ENCODE measurements at places on chromosomes 5 and 9.

GRCh38 chr5:160330212-160330611, 17.8 kb upstream of the CCNJL start:
- DNase-seq: no peak

- DNase-seq: no peak
Observed at GRCh38 chr5:29277642-29278041, 1915.8 kb upstream of the CDH6 start.

DNA sequence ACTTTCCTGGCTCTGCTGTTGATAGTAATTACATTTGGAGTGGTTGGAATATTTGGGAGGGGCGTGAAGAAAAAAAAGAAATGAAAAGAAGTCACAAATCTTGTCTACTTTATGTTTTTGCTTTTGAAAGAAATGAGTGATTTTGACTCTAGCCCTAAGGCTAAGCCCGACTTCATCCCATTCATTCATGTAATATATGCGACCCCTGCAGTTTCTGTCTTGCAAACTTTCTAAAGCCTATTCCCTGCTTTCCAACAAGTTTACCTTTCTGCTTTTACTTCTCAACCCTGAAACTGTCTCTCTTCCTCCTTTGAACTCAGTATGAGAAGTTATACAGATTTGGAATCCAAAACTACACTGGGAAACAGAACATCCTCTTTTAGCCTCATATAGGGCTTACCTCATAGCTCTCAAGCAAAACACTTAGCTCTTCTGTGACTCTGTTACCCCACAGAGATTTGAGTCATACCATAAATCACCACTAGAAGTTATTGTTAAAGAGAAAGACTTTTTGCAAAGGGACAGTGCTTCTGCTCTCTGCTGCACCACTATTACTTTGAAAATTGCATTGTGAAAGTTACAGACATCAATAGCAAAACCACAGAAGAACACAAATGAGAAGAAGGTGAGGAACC, 1.6 kb downstream of the CFAP95 start:
- DNase-seq: no peak

GRCh38 chr9:78813602-78814180, 516.8 kb downstream of the PSAT1 start:
- DNase-seq: no peak

- no peak for DNase-seq
Observed at GRCh38 chr9:2758162-2758897, 41.0 kb downstream of the KCNV2 start.

DNA sequence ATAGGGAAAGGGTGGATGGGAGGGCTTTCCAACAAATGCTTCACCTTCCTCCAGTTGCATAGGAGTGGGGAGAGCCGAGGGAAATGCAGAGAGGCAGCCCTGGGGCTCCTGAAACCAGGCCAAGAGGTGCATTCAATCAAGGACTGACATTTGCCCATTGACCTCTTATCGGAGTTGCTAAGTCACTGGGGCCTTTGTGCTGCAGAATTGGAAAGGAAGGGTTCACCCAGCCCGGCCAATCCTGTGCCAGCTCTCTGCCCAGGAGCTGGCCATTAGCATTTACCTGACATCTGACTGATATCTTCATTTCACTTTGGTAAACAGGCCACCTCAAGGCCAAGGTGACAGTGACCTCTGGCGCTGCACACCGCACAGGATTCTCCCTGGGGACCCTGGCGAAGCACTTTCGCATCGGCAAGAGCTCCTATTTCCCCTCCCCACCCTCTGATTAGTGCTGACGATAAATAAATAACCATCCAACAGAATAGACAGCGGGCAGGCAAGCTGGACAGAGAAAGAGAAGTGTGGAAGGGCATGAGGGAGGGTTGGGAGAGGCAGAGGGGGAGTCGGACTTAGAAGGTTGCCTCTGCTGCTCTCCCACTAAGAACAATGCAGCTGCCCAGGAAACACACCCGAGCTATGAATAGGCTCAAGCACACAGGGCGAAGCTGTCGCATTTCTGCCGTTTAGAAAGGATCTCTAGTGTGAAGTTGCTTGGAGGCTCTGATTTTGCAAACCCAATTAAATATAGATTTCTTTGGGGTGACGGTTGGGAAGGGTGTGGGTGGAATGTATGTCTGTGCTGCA, 57.0 kb upstream of the BOD1 start:
- no peak for DNase-seq

DNA sequence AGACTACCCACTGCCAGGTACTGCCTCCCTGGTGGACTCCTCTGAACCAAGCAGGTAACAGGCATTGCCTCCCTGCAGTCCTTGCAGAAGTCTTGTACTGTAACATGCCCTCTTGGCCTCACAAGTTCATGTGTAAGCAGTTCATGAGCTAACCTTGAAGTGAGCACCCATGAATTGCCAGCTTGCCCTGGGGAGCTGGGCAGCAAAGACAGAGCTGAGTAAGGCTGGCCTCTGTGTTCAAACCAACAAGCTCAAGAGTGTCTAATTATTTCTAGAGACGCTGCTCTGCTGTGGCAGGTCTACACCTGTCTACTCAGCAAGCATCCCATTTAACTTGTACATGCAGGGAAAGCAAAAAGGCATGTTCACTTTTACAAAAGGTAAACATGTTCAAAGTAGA, 113.5 kb downstream of the FEM1C start:
- DNase-seq: no peak

DNA sequence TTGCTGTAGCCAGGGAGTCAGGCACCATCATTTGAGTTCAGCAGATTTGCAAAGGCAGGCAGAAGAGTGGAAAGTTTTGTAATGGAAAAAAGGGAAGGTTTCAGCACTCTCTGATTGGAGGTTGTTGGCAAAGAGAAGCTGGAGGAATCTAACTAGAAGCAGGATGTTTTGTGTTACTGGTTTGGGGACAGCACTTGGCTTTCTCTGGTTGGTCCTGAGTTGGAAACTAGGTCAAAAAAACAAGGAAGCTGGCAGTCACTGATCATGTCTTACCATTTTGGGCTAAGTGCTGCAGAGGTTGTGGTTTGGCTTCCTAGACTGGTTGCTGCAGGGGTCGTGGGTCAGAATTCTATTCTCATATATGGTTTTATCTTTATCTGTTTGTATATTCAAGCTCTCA, 189.8 kb downstream of the DRD1 start:
- no peak for DNase-seq

- DNase-seq: no peak
Observed at GRCh38 chr5:102830241-102830640, 75.1 kb downstream of the PAM start.

DNA sequence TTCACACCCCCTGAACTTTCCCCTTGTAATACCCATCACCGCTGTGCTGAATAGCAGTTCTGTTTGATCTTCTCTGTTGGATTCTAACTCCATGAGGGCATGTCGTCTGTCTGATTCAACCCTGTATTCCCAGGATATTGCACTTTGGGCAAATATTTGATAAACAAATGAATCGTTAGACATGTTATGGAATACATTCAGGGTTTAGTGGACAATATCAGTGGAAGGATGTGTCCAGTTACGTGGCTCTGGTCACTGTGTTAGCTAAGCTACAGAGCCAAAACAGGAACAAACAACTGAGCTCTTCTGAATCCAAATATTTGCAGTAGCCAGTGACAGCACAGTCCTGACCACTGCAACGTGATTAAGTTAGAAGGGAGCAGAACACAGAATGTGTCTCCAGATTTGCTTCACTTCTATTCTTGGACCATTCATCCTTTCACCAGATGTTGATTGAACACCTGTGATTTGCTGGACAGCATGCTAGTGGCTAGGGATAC, 13.2 kb downstream of the ANGPTL2 start:
- DNase-seq: no peak

- DNase-seq: no peak
Observed at GRCh38 chr5:160082614-160083500, 36.4 kb downstream of the PWWP2A start.

GRCh38 chr9:116437411-116438370, 249.4 kb upstream of the TRIM32 start:
- no peak for DNase-seq

DNA sequence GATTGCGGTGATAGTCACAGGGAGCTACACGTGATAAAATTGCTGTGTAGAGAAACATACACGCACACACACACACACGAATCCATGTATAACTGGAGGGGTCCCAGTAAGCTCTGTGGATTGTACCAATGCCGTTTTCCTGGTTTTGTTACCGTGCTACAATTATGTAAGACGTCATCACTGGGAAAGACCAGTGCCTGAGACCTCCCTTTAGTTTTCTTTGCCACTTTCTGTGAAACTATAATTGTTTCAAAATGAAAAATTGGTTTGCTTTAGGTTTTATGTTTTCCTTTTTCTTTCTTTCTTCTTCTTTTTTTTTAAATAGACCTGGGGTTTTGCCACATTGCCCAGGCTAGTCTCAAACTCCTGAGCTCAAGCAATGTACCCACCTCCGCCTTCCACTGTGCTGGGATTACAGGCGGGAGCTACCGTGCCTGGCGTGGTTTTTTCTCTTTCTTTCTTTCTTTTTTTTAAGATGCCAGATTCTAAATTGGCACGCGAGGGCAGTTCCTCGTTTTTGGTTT, 21.3 kb downstream of the OR2V2 start:
- DNase-seq: no peak

DNA sequence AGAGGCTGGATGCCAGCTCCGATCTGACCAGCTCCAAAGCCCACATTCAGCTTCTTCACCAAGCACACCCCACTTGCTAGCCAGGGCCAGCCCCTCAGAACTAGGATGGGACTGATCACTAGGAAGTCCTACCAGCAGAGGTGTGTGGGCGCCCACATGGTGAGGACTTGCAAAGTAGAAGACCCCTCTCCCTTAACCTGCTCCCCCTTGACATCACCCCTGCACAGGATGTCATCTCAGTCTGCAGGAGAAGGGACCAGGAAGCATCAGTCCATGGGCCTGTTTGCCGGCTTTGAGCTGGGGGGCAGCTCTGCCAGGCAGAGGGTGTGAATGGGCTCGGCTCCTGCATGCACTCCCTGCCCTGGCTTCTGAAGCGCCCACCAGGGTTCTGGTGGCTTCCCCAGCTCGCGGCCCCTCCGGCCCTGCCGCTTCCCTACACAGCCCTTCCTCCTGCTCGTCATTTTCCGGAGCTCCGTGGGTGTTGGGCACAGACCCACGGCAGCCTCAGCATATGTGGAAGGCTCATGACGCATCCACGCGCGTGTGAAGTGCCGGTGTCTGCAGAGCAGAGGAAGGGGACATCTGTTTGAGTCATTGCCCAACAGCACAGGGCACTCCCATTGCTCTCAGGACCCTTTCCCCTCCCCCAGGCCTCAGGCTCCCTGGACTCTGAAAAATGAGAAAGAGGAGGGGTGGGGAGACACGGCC, 3.7 kb upstream of the FAM78A start:
- no peak for DNase-seq

All from activated T-cell treated with anti-CD3 and anti-CD28 coated beads for 48 hours (primary cell).